Stimulated activated CD4-positive, alpha-beta T cell treated with anti-CD3 and anti-CD28 coated beads, Interleukin-12 subunit alpha, Interleukin-12 subunit beta, amount 100 ng/mL, for 48 hours (primary cell): ENCODE measurements at places on chromosomes 5 and 9.

DNA sequence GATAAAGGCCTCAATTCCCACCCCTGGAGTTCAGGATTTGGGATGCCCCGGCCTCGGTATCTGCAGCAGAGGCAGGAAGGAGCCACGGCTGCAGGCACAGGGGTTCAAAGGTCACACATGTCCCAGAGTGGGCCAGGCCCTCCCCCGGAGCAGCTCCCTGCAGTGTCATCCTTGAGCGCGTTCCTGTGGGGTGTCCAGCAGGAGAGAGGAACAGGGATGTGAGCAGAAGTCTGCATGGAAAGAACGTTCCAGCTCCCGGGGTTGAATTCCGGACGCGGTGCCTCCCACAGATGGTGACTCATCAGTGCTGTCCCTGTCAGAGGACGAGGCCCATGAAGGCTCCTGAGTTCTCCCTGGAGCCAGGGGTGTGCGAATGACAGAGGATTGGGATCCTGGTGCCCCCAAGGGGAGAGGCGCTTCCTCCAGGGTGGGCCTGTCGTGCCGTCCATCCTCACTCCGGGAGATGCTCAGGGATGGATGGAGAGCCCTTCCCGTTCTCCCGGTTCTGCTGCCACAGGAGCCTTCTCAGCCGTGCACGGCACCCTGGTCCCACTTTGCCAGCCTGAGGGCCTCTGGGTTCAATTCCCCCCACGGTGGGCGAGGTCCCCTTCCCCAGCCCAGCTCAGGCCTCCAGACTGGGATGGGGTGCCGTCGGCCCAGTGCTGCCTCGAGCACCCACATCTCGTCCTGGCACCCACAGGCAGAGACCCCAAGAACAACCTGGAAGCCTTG lies 3.1 kb downstream of the LCN1 start:
- DNase-seq, result no peak

GRCh38 chr9:116094846-116095245 lies 58.7 kb upstream of the PAPPA start:
- no peak for DNase-seq

- no peak for DNase-seq
Measured at GRCh38 chr9:93699650-93700049, 123.3 kb downstream of the PHF2 start.

- DNase-seq, result no peak
Measured at GRCh38 chr9:107782381-107782780, 292.8 kb upstream of the KLF4 start.

- no peak for DNase-seq
Measured at GRCh38 chr9:76510041-76510440, 51.1 kb downstream of the GCNT1 start.

DNA sequence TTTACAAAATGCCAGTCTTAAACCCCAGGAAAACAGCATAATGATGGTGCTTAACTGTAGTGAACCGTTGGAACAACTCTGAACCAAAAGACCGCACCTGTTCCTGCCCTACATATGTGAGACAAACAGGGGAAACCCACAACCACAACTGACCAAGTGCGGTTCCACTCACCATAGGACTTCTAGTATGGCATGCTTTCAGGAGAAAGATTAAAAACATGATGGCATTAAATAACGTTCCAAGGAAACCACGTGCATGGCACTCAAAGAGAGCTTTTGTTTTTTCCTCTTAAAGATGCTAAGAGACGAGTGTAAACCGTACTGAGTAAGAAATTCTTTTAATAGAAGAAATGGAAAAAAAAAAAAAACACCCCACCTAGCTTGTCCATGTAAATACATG lies 119.8 kb downstream of the SSBP2 start:
- peak; percentile 20 for DNase-seq

DNA sequence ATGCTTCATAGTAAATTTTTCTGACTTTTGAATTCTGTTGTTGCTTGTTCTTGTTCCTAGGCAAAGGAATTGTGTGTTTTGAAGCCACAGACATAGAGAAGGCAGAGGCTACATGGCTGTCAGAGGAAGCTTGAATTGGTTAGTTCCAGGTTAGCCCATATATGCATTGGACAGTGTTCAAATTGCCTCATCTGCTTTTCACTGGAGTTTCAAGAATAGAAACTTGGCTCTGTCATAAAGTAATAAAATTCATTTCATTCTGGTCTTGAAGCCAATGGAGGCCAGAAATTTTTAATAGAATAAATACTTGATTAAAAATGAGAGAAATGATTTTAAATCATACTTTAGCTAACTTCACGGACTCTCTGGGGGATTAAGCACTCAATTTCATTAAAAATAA lies 178.0 kb downstream of the YIPF5 start:
- no peak for DNase-seq
